ENCODE measurements at places on chromosomes 3 and 15.

GRCh38 chr3:117243657-117244056 lies 534.1 kb downstream of the TUSC7 start:
- no peak for DNase-seq

DNA sequence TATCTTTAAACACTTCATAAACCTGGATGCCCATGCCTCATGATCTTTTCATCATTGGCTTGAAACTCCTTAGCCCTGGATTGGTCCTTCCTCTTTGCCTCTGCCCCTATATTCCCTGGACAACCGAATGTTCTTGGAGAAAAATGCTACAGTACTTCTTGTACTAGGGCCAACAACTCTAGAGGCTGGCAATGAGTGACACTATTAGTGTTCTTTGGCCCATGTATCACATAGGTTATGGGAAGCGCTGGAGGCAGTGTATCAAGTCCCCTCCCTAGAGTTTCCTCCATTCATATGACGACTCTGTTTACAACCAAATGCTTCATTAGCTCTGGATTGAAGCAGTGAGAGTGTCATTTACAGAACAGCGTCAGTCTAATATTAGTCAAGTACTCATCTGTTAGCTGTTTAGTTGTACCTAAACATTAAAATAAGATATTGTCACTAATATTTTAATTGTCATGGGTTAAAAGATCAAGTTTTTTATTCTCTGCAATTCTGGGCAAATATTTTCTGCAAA lies 66.4 kb upstream of the MYO5C start:
- DNase-seq: no peak

- no peak for DNase-seq
These were observed 157.3 kb upstream of the UBE2E1 start for GRCh38 chr3:23648326-23648995.

GRCh38 chr15:72532991-72533601 lies 59.0 kb downstream of the ARIH1 start:
- DNase-seq: no peak

GRCh38 chr15:68962465-68962864 lies 32.1 kb downstream of the SPESP1 start:
- no peak for DNase-seq

DNA sequence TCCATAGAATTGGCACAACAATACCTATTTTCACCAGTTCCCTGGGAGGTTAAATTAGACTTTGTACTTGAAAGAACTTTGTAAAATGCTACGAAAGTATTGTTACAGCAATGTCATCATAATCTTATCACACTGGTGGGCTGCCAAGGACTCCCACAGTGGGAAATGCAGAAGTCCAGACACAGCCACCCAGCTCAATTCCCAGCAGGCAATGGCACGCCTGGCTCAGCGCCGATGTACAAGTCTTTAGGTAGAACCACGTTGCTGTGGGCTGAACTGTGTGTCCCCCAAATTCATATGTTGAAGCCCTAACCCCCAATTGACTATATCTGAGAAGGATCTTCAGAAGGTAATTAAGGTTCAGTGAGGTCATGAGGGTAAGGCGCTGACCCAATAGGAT lies 12.3 kb downstream of the MYO5C start:
- no peak for DNase-seq

DNA sequence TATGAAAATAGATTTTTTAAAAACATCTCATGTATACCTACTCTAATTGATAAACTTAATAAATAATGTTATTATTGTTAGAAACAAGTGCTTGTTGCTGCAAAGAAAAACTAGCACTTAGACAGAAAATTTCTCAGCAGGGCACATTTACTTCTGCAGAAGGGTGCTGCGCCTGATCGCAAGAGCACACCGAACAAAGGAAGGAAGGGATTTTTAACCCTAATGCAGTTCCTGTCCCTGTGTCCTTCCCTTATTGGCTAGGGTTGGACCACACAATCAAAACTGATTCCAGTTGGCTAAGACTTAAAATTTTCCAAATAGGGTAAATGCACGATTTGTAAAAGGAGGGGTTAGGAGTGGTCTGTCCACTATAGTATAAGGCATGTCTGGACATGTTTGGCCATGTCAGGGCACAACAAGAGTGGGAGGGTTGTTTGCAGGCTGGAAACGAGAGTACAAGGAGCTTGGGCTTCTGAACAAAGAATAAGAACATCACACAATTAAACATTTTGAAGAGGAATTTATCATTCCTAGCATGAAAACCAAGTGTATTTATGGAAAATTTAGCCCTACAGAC lies 4.7 kb downstream of the DTWD1 start:
- DNase-seq: no peak

- no peak for DNase-seq
These were observed 38.9 kb downstream of the CPN2 start for GRCh38 chr3:194312186-194312742.

DNA sequence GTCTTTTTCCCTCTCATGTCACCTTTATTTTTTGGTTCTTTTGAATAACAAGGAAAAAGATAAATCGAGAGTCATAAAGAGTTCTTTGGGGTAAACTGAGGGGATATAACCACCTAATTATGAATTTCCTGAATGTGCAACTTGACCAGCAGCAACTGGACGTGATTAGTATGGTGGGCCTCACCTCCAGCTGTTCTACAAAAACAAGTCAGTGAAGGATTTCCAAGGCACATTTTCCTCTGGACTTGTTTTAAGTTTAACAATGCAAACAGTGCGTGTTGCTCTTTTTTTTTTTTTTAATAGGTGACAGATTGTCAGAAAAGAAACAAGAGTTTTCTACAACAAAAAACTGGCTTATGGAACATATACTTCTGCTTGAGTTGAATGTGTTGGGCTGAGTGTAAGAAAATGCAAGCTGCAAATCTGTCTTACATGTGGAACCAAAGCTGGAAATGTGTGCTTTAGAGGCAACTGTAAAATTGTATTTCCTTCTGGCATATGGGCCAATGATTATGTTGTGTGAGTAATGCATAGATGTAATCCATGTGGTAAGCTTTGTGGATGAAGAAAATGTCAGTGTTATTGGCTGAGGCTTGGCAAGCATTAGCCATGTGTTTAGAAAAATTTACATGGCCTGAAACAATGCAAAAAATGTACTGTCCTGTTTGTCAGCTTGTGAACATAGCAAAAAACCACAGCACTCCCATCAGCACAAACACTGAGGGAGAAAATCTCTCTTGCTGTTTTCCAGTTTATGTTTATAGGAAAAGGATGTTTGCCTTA lies 44.5 kb upstream of the FNDC3B start:
- no peak for DNase-seq

Measured in GM18507 (cell line).